ENCODE measurements at places on chromosomes 12 and 14.

DNA sequence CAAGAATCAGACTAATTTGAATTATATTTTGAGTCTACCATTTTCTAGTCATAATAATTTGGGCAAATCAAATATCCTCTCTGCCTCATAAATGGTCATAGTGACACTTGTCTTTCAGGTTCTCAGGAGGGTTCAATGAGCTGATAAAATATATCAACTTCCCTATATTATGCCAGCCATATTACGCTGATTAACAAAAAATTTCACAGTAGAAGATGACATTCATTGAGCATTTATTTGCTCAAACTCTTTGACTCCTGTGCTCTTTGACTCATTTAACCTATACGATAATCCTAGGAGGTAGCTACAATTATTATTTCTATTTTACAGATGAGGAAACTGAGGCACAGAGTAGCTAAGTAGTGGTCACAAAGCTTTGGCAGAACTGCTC lies 60.0 kb upstream of the CCDC91 start:
- no peak for DNase-seq

GRCh38 chr14:37083599-37083998 lies 88.8 kb downstream of the SLC25A21 start:
- DNase-seq, result no peak

GRCh38 chr12:49345051-49345824 lies 1.4 kb upstream of the DNAJC22 start:
- DNase-seq, result no peak

- DNase-seq, result peak; percentile 89
Measured at GRCh38 chr14:97458661-97459579, 661.7 kb downstream of the VRK1 start.

GRCh38 chr14:49480053-49480760 lies 106.0 kb downstream of the RPS29 start:
- DNase-seq, result no peak

DNA sequence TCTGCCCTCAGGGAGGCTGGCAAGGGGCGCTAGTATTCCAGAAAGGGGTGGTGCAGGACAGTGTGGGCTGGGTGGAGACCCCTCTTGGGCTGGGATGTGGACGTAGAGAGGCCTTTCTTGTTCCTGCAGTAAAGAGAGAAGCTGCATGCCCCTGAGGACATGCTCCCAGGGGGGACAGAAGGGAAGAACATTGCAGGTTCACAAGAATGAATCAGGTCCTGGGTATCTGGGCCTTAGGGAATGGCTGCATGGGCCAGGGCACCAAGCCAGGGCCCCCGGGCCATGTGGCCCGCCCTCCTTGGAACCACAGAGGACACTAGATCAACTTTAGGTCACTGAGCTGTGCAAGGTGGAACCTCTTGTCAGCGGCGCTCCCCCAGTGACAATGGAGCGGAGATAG lies 51.8 kb downstream of the ZNF664 start:
- no peak for DNase-seq

- DNase-seq, result no peak
Measured at GRCh38 chr12:39966721-39967120, 139.2 kb downstream of the SLC2A13 start.

GRCh38 chr12:53499266-53500141 lies at the start of gene MAP3K12:
Gene MAP3K12, minus strand, starts transcription at chr12:53499458. Its CDS starts 12,067 bp downstream, at chr12:53487391.
- DNase-seq, result peak; percentile 39
